ENCODE measurements at places on chromosomes 5 and 9.
A peak's percentile ranks its signal among the peaks of the same experiment; 100 is the strongest.

DNA sequence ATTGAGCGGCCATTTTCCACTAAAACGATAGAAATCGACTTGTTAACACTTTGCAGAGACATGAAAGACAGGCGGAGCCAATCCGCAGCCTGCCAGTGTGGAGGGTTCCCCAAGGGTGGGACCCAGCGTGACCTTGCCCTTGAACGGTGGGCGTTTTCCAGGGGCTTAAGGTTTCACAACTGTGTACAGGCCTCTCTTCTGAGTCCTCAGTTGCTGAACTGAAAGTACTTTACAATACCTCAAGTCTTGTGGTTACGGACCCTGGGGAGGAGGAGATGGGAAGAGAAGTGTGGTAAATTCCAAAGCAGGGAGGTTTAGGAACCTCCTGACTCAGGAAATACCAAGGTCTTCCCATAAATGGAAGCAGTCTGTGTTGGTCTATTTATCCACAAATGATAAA is 68.2 kb upstream of the CKMT2 start:
- no peak for DNase-seq

GRCh38 chr5:138626333-138626944 is 51.2 kb upstream of the HSPA9 start:
- no peak for DNase-seq

GRCh38 chr9:136688274-136689107 is 1.2 kb upstream of the AGPAT2 start:
- no peak for DNase-seq

DNA sequence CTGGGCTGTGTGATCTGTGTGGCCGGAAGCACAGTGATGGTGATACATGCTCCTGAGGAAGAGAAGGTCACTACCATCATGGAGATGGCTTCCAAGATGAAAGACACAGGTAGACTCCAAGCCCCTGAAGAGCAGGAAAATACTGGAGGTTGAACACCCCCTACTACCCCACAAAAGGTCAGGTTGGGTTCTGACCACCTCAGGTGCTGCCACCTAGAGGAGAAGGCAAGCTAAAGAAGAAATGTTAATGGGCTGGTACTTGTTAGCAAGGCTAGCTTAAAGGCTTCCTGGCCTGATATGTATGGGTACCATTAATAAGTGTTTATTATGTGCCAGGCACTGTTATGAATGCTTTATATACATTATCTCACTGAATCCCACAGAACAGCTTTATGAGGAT is 11.7 kb downstream of the NIPAL4 start:
- DNase-seq, result no peak

- peak; percentile 10 for DNase-seq
These were observed 32.6 kb upstream of the TMOD1 start for GRCh38 chr9:97468658-97469448.

DNA sequence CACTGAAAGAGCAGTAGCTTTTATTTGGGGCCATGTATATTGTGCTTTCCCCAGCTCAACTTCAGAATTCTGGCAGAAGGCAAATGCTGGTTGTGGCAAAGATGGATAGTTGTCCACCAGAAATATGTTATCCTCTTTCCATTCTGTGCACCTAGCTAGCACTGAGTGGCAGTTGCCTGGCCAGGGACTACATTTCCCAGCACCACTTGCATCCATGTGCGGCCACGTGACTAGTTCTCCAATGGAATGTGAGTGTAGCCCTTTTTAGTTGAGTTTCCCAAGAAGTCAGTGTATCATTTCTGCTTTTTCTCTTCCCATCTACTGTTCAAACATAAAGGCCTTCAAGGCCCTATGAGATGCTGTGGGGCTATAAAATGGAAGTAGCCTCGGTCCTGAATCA is 354.0 kb upstream of the CLINT1 start:
- no peak for DNase-seq

DNA sequence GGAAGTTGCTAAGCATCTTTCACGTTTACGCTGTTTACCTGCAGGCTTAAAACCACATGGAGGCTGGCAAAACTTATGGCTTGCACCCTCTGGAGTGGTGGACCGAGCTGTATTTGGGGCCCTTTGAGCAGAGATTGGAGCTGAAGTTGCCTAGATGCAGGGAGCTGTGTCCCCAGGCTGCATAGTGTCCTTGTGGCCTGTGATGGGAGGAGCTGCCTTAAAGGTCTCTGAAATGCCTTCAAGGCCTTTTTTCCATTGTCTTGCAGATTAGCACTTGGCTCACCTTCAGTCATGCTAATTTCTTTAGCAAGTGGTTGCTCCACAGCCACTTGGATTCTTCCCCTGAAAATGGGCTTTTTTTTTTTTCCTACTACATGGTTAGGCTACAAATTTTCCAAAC is 81.5 kb upstream of the CHD1 start:
- no peak for DNase-seq

DNA sequence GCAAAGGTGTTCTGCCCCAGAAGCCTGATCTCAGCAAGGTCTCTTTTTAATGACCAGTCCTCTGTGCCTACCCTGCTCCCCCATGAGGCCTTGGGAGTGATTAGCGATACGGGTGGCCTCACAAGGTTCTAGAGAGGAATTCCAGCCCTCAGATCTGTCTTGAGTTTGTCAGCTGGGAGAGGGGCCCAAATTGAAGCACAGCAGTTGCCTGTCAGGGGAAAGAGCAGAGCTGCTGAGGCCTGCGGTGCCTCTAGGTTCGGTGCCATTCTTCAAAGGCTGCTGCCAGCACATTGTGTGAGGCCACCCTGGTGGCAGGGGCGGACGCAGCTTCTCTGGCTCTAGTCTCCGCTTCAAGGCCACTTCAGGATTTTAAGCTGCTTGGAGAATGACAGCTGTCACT is 85.7 kb upstream of the GRIA1 start:
- DNase-seq, result no peak

DNA sequence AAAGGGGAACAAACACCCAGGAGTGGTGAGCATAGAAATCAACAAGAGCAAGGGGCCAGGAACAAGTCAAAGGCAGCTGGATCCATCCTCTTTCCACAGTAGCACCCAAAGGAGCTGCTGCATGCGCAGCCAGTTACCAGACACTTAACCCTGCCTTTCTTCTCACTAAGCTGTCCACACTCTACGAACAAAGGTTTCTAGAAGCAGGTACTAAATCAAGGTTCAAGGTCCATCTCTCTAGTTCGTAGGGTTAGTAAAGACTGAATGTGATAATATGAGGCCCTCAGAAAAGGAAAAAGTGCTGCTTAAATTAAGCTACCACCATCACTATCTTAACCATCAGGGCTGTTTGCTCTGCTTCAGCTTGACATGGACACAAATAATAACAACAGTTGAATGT is 121.2 kb upstream of the NIPBL start:
- no peak for DNase-seq

DNA sequence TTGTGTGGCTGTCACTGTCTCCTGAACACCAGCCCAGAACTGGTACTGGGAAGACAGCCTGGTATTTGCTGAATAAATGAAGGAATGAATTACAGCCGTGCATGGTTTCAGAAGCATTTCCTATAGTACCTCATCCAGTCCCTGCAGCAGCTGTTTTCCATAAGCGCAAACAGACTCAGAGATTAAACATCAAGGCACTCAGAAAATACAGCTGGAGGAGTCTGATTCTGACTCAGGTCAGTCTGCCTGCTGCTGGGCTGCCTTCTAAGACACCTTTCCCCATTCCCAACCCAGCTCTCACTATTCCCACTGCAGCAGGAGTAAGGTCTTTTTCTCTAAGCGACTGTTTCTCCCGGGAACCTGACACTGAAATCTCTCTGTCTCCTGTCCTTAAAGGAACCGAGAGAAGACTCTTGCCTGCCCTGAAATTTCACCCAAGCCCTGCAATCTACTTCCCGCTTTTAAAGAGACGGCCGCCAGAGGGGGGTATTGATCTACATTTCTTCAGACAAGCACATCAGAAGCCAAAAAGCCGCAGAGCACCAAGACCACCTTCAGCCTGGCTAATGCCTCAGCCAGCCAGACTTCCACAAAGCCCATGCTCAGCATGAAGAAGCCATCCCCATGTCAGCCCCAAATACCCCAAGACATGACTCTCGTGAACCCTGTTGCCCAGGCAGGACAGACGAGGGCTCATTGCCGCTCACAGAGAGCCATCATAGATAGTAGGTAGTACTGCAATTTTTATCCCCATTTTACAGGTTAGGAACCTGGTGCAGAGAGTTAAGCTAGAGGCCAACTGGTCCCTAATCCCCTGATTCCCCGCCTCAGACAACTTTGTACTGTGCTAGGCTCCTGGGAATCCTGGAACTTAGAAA is 5.4 kb upstream of the FOXI1 start:
- DNase-seq, result peak; percentile 0

DNA sequence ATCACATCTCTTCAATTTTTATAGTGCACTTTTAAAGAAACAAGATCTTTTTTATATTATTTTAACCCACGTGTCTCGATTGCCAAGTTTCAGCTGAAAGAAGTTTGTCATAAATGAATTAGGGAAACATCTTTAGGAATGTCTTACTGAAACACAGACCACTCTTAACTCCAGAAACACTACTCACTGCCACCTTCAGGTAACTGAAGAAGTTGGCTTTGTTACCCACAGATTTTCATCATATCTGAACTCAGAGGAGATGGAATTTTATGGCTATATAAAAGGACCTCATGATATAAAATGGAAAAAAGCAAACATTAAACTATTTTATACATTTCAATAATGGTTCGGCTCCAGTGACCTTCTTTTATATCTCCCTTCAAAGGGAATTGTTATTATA is 158.0 kb downstream of the SEMA5A start:
- DNase-seq, result no peak

DNA sequence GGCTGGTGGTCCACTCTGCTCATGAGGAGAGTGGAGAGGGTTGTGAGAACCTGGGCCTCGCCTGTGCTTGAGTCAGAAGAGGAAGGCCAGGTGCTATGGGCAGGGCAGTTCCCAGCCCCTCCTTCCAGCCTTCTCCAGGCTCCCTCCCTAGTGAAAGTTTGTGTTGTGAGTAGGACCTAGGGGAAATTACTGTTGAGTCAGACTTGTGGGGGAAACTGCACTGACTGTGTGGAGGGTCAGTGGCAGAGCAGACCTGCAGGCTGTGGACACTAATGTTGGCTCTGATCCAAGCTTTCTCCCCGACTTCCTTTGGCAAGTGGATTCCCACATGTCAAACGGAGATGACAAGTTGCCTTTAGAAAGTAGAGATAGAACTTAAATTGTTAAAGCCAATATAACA is 102.6 kb downstream of the ARHGAP26 start:
- DNase-seq, result no peak

DNA sequence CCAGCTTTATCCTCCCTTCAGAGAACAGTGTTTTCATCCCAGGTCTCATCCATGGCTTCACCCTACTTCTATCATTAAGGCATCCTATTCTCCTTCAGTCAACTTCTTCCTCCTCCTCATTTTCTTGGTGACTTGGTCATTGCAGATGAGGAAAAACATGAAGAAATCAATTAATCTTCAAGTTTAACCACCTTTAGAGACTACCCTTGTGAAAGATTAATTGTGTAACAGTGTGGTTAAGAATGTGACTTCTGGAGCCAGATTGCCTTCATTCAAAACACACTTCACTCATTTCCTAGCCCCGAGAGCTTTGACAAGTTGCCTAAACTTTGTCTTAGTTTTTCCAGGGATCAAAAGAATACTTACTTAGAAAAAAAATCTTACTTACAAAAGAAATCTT is 110.0 kb downstream of the STK32A start:
- DNase-seq, result no peak

DNA sequence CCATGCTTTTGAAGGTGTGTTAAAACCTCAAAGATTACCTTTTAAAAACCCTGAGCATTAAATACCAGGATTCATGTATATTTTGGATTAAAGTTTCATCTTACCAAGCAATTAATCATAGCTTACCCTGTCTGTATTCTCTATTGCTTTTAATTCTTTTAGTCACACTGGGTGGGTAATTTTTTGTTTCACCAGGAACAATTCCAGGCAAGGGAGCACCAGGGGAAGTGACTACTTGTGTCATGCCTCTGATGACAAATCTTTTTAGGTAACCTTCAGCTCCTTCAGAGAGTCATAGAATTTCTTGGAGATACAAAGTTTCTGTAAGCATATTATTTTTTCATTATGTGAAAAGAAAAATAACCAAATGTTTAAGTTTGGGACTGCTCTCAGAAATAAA is 33.4 kb upstream of the ANXA1 start:
- DNase-seq, result no peak

- DNase-seq, result no peak
These were observed 587 bp downstream of the MIER3 start for GRCh38 chr5:56951126-56951945.

GRCh38 chr9:20486552-20486951 is 135.7 kb downstream of the MLLT3 start:
- DNase-seq, result no peak

GRCh38 chr5:1875281-1875842 is 7.4 kb downstream of the IRX4 start:
- peak; percentile 41 for DNase-seq
